ENCODE measurements at places on chromosomes 1 and 21. TPM values are rescaled to one million over a fixed set of nuclear protein-coding genes. Genes with fewer than 3 reads are reported as not detected.

The ANKRD65 gene
- 0.04 TPM for total RNA-seq

The LEFTY2 gene
- total RNA-seq, result not detected

The SPRR2F gene
- total RNA-seq, result not detected

The CCDC28B gene
- total RNA-seq, result 2.5 TPM

The PAQR7 gene
- 5.3 TPM for total RNA-seq

The LRRC71 gene
- total RNA-seq, result 0.21 TPM

The ILDR2 gene
- 0.12 TPM for total RNA-seq

The THEM5 gene
- total RNA-seq, result not detected

The NEGR1 gene
- not detected for total RNA-seq

The KCNT2 gene
- 0.08 TPM for total RNA-seq

The SPRR1B gene
- total RNA-seq, result not detected

The MFSD2A gene
- 4.3 TPM for total RNA-seq

The TDRD5 gene
- 0.06 TPM for total RNA-seq

The VHLL gene
- total RNA-seq, result not detected

The CADM3 gene
- total RNA-seq, result 0.24 TPM

The GNG12 gene
- 66.0 TPM for total RNA-seq

The IQCC gene
- total RNA-seq, result 1.9 TPM

All from A549 treated with CORT108297 at 1 μM for 4 hours (cell line).